ENCODE measurements at places on chromosomes 6 and 20.

- DNase-seq, result no peak
Measured at GRCh38 chr20:49291200-49291599, 13.3 kb upstream of the ZNFX1 start.

GRCh38 chr6:29447670-29448069 is 8.6 kb downstream of the OR10C1 start:
- no peak for DNase-seq

DNA sequence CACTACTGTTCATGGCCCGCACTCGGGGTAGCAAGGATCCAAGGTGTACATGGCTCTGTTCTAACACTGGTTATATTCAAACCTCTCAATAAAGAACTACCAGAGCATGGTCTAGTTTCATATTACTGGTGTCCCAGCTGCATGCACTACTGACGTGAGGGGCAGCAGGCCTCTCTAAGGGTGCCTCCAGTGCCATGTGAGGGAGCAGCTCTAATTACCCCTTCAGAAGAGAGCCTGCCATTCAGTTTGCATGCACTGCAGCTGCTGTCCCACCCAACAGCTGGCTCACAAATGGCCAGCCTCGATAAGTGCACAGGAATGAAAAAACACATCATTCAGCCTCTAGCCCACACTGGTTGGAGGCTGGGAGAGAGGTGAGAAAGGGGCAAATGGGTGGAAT is 85.2 kb downstream of the SMLR1 start:
- DNase-seq, result no peak

GRCh38 chr20:4472906-4473305 is 248.8 kb upstream of the PRND start:
- no peak for DNase-seq

- DNase-seq, result no peak
Measured at GRCh38 chr6:21501021-21501354, 92.6 kb upstream of the SOX4 start.

DNA sequence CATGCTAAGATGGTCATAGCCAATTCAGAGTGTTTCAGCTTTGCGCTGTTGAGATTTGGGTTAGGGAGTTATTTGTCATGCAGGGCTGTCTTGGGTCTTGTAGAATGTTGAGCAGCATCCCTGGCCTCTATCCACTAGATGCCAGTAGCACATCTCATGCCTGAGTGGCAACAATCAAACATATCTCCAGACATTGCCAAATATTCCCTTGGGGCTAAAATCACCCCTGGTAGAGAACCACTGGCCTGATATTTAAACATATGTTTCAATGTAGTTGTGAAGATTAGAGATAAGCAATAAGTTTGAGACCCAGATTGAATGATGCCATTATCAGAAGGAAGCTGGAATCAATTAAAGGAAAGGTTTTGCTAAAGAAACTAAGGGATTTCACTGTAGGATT is 463.3 kb downstream of the DOK5 start:
- DNase-seq, result no peak

GRCh38 chr6:108793516-108794251 is 54.5 kb upstream of the ARMC2 start:
- no peak for DNase-seq

DNA sequence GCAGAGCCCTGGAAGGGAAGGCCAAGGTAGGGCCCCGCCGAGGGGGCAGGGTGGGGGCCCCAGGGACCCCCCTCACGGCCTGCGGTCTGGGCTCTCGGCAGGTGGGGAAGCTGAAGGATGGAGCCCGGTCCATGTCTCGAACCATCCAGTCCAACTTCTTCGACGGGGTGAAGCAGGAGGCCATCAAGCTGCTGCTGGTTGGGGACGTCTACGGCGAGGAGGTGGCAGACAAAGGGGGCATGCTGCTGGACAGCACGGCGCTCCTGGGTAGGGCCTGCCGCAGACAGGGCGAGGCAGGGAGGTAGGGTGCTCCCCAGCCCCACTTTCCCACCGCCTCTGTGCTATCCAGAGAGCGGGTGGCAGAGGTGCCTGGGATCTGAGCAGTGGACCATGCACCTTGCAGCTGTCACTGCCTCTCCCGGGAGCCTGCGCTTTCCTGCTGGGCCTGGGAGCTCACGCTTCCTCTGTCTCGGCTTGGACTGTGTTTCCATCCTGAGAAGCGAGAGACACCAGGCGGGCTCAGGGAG is 83.1 kb downstream of the SYNJ2 start:
- no peak for DNase-seq

GRCh38 chr6:162092816-162093502 is 634.6 kb downstream of the PRKN start:
- DNase-seq, result no peak

GRCh38 chr6:16700202-16700915 is 60.9 kb downstream of the ATXN1 start:
- no peak for DNase-seq

- DNase-seq, result no peak
Measured at GRCh38 chr6:45618259-45618658, 240.5 kb upstream of the SUPT3H start.

GRCh38 chr20:19321176-19321575 is 108.7 kb downstream of the SLC24A3 start:
- no peak for DNase-seq

GRCh38 chr6:24923885-24924401 is 11.8 kb downstream of the RIPOR2 start:
- no peak for DNase-seq

DNA sequence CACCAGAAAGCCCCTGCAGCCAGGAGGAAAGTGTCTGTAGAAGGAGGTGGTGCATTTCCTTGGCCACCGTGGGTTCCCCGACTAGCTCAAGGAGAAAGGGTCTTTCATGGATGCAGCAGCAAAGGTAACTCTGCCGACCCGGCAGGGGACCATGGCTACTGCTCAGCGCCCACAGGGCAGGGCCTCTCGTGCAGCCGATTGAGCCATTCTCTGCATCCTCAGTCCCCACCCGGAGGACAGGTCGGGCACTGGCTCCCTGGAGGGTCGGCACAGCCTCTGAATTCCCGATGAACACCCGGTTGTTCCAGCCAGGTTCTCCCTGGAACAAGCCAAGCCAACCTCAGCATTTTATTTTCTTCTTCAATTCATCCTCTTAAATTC is 24.1 kb upstream of the FOXC1 start:
- no peak for DNase-seq

- no peak for DNase-seq
Measured at GRCh38 chr6:40957616-40958492, 81.2 kb downstream of the UNC5CL start.

GRCh38 chr6:156189195-156189594 is 588.0 kb upstream of the ARID1B start:
- DNase-seq, result no peak

- DNase-seq, result no peak
Measured at GRCh38 chr6:35948725-35949124, 27.8 kb upstream of the SRPK1 start.

DNA sequence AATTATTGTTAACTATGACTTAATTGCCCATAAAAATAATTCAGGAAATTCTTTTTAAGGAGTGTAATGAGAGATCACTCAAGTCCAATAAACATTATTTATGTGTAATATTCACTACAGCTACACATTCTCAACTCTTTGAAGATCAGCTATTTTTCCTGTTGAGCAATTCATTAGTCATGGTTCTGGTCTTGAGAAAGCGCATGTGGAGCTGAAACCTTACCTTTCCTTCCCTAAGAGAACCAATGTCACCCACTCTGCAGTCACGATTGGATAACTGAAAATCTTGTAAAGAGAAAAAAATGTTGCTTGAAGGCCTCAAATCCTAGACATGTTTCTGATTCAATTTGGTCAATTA is 736.9 kb upstream of the MARCKS start:
- DNase-seq, result no peak

DNA sequence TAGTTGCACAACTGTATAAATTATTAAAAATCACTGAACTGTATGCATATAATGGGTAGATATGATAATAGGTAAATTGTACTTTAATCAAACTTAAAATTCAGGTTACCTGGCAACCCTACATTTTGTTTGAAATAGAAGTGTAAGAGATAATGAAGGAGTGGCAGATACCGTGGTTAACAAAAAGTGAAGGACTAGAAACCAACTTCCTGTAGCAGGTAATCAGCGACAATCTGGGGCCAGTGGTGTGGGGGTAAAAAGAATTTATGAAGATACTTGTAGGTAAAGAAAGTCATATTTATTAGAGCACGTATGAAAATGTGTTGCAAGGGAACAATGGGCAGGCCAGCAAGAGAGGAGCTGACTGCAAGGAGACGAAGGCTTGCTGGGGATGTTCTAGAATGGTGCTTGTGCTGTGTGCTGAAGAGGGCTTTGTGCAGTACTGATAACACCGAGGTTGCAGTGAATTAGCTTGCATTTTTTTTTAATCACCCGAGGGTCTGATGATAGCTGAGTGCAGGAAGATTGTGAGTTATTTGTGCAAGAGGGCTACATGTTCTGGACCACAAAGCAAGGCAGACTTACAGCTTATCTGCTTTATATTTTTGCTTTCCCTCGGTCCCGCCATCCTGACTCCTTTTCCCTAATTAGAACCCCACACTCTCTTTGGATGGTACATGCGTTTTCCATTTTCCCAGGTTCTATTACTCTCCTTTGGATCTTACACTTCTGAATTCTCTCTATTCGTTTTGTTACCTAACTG is 4.6 kb upstream of the ENPP1 start:
- no peak for DNase-seq

DNA sequence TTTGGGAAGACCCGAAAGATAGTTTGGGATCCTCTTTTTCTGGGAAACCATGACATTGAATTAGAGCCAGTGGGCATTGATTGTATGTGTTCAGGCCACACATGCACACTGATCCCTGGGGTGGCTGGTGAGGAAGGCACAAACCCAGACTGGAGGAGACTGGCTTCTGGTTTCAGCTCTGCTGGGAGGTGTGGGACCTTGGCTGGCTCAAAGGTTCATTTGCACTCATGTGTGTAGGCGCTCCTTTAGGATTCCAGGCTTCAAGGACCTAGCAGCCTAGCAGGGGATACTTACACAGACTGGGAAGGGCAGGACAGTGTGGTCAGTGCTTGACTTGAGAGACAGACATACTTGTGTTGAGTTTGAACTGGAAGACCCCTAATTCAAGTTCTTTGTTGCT is 7.2 kb downstream of the RIN2 start:
- DNase-seq, result no peak

- no peak for DNase-seq
Measured at GRCh38 chr6:170449835-170450753, 103.0 kb downstream of the PSMB1 start.

- no peak for DNase-seq
Measured at GRCh38 chr20:30488941-30489613, 768.4 kb upstream of the DEFB115 start.

- no peak for DNase-seq
Measured at GRCh38 chr6:34562861-34563512, 6.9 kb upstream of the SPDEF start.

DNA sequence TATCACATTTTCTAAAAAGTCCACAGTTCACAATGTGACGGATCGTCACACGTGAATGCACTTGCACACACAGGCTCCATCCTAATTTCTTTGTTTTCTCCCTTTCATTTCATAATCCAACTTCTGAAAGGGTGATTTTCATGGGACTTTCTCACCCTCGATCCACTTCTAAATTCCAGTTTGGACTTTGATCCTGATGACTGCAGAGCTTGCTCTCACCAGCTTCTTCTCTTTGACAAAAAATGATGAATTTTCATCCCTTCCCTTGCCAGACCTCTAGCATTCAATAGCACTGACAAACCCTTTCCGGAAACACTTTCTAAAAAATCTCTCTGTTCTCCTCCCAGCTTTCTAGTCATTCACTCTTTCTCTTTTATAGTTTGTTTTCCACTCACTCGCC is 341.2 kb downstream of the SYNE1 start:
- DNase-seq, result no peak

DNA sequence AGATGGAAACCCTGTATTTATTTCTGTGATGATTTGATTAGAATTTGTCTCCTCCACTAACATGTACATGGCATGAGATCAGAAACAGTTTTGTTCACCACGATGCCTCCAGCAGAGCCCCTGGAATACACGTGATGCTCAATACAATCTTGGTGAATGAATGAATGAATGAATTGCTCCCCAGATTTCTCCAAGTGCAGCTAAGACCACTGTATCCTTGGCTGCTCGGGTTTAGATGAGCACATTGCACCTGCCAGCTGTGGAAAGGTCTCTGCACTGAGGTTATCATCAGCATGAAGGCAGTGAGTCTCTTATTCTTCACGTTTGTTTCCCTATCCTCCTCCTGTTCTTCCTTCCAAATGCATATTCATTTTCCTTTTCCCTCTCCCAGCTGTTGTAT is 17.9 kb downstream of the CASS4 start:
- DNase-seq, result no peak

GRCh38 chr6:24994812-24995211 is 59.1 kb upstream of the RIPOR2 start:
- no peak for DNase-seq

- DNase-seq, result peak; percentile 86
Measured at GRCh38 chr6:36623547-36624459, 29.6 kb downstream of the SRSF3 start.

GRCh38 chr6:21997119-21998037 is 299.5 kb downstream of the PRL start:
- DNase-seq, result no peak

- no peak for DNase-seq
Measured at GRCh38 chr6:132391391-132392269, 9.6 kb downstream of the MOXD1 start.

GRCh38 chr6:104639668-104640067 is 220.1 kb downstream of the HACE1 start:
- no peak for DNase-seq

- DNase-seq, result no peak
Measured at GRCh38 chr20:32975698-32976674, 28.2 kb downstream of the SUN5 start.

DNA sequence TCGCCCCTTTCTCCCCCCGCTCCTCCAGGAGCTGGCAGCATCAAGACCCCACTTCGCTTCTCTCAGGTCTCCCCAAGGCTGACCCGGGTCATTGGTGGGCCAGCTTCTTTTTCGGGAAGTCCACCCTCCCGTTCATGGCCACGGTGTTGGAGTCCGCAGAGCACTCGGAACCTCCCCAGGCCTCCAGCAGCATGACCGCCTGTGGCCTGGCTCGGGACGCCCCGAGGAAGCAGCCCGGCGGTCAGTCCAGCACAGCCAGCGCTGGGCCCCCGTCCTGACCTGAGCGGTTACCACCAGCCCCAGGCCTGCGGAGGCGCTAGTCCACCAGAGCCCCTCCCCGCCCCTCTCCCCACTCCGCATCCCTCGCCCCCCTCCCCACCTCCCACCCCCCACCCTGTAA is 1.0 kb downstream of the PPDPF start:
- no peak for DNase-seq

DNA sequence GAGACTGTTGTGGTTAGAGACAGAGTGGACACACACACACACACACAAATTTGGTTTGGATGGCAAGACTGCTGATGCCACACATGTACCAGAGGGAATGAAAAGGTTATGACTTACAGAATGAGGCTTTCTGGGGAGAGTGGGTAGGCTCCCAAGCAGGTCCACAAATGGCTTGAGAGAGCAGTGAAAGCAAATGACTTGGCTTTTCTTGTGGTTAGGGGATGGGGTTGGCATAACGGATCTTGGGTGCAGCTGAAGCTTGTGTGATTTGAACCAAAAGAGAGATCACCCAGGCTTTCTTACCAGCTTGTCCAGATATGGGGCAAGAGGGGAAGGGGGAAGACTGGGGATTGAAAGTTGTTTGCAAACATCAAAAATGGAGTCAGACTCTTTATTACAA is 73.9 kb upstream of the OLIG3 start:
- no peak for DNase-seq

All from stimulated activated CD4-positive, alpha-beta T cell treated with anti-CD3 and anti-CD28 coated beads, Interleukin-12 subunit alpha, Interleukin-12 subunit beta, amount 100 ng/mL, for 48 hours (primary cell).